ENCODE measurements at places on chromosomes 2 and 18.

DNA sequence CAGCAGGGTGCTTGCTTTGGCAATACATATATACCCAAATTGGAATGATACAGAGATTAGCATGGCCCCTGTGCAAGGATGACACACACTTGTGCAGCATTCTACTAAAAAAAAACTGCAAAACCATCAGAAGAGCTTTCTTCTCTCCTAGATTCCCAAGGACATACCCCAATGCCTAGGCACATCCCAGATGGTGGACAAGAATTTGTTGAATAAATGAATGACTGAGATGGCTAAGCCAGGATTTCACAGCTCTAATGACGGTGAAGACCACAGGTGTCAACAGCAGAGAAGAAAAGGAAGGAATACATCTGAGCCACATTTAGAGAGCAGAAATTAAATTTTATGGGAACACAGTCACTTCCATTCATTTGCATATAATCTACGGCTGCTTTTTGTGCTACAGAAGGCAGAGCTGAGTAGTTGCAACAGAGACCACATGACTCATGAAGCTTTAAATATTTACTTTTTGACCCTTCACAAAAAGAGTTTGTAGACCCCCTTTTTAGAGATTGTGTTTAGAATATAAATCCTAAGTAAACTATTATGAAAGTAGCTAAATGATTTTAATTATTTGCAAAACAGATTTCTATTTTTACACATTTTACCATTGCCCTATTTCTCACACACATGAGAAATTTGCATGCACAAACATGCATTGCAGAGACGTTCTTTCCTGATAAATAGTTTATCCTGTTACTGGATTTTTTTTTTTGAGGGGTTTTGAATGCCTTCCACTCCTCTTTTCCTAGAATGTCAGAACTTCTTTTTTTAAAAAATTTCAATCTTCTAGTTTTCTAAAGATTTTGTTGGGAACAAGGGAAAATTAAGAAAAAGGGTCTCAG, 119.0 kb downstream of the PMAIP1 start:
- no peak for DNase-seq

- no peak for DNase-seq
Measured at GRCh38 chr2:42096869-42097591, 49.2 kb downstream of the PKDCC start.

GRCh38 chr2:110931648-110932047, 189.1 kb upstream of the BCL2L11 start:
- no peak for DNase-seq

DNA sequence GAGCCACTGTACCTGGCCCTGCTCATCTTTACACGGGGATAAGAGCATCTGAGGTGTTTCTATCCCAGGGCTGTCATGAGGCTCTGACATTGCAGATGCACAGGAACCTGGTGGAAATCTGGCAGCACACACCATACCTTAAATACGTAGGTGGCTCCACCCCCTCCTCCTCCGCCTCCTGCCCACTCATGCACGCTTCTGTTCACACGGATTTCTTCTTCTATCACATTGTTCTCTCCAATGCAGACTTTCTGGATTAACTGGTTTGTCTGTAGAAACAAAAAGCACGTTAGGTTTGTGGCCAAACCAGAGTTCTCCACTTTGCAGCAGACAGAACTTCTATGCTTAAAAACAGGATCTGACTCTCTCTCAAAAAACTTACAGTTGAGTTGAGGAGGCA, 118.2 kb downstream of the CLIP4 start:
- no peak for DNase-seq

- DNase-seq: no peak
Measured at GRCh38 chr2:41932241-41933045, 115.4 kb upstream of the PKDCC start.

GRCh38 chr2:15687720-15688119, 96.1 kb downstream of the DDX1 start:
- DNase-seq: no peak

DNA sequence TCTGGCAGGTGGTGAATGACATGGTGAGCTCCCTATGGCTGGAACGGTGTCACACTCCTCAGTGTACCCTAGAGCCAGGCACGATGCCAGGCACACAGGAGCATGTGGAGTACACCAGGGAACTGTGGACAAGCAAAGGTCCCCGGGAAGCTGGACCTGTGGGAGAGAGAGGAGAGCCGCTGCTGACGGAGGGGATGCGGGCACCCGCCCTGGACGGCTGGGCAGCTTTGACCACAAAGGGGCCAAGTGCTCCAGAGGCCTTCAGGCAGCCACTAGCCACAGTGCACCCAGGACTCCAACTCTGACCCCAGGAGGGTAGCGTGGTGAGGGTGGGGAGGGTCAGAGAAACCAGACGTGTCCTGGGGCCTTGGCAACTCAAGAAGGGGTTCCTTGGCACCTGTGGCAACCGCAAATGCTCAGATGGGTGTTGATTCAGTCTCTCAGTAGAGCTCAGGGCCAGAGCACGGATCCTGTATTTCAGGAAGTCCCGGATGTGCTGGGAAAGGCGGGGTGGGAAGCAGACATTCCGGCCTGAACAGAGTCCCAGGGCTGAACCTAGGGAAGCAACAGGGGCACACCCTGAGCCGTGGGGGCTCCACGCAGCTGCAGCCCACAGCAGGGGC, 2.3 kb upstream of the MAB21L4 start:
- no peak for DNase-seq

DNA sequence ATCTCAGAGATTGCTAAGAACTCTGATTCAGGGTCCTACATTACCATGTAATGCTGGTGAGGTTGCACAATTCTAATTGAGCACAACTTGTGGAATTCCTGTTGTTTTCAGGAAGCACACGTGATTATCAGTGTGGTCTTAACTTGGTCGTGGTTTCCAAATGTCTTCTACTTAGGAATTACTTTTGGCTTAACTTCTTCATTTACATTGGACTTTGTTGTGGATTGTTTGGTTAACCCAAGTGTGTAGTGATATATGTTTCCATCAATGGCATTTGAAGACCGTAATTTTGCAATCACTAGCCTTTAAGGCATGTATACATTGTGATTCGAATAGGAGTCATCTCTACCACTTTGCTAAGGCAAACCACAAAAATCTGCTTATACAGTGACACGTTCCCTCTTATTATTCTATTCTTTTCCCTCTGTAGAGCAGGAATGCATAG, 373.3 kb downstream of the IRS1 start:
- DNase-seq: no peak

- DNase-seq: no peak
Measured at GRCh38 chr18:70029163-70029562, 81.5 kb upstream of the CD226 start.

GRCh38 chr2:176122683-176123410, at the start of gene HOXD9:
HOXD9 (plus strand) TSS chr2:176122719; CDS start chr2:176122769, 50 bp downstream.
- DNase-seq: no peak
